ENCODE measurements at places on chromosomes 1 and 21.

DNA sequence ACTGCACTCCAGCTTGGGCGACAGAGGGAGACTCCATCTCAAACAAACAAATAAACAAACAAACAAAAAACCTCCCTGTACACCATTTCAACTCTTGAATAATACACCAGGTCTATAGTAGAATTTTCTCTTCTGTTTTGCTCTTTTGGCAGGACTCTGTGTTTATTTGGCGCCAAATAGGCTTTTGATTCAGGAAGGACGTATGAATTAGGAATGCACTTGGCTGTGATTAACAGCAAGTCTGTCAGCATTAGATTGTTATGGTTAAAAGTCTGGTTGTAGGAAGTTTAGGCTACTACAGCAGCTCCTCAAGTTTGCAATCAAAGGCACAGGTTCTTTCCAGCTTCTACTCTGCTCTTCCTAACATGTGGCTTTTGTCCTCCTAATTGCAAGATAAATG is 113.8 kb upstream of the KCNK1 start:
- no peak for DNase-seq

DNA sequence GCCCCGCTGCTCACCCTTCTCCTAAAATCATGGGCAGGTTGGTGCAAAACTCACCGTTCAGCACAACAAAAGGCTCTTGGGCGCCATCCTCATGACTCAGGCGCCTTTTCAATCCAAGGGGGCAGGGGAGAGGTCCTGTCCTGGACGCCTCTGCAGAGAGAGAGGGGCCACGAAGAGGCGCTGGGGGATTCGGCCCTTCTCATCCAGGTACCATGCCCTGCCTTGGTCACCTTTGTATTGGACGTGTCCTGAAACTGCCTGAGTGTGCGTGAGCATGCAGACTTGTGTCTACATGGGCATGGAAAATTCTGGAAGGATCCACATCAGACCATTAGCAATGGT is 53.5 kb downstream of the SLC37A1 start:
- DNase-seq, result no peak

- no peak for DNase-seq
These were observed 32.1 kb downstream of the TGFB2 start for GRCh38 chr1:218377143-218377660.

DNA sequence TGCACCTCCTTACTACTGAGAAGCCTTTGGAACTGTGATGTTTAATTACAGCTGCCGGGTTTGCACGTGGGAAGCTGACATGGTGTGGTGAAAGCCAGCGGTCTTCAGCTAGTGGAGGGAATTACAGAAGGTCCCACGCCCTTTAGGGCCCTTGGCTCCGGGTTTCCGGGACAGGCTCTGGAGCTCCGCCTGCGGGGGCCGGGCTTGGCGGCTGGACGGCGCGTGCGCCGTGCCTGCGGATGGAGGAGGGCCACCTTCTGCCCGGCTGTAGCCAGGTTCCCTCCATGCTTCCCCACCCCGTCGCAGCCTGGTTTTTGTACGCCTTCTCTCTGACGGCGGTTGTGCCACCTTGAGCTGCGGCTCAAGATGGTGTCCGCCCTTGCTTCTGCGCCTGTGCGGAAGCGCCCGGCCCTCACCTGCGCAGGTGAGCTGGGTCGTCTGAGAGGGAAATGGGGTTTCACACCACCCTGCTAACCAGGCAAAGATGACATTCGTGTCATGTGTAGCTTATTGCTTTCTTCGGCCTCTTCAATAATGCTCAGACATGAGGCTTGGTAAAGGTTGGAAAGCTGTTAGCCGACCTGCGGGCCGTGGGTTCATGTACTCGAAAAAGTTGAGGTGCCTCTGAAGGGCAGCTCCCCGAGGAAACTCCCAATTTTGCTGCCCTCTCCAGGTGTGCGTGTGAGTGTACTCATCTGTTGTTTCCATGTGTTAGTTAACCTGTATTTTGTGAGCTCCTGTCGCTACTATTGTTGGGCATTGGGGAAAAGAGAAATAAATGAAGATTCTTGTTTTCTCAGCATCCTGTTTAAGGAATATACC is 36.6 kb upstream of the OPRD1 start:
- peak; percentile 55 for DNase-seq

DNA sequence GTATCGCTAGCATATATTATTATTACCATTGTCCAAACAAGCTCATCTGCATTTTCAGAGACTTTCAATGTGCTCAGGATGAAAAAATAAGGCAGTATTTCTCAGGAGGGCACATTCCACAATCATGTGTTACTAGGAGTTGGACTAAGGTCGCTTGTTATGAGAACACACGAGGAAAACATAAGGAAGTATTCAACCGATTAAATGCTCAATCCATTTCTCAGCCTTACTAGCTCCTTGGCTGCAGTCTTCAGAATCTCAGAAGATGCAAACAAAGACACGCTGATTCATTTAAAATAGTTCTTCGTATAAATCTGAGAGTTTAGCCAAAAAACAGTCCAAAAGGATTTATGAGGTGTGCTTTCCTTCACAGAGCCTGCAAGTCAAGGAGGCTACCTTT is 82.0 kb upstream of the JAK1 start:
- DNase-seq, result no peak

DNA sequence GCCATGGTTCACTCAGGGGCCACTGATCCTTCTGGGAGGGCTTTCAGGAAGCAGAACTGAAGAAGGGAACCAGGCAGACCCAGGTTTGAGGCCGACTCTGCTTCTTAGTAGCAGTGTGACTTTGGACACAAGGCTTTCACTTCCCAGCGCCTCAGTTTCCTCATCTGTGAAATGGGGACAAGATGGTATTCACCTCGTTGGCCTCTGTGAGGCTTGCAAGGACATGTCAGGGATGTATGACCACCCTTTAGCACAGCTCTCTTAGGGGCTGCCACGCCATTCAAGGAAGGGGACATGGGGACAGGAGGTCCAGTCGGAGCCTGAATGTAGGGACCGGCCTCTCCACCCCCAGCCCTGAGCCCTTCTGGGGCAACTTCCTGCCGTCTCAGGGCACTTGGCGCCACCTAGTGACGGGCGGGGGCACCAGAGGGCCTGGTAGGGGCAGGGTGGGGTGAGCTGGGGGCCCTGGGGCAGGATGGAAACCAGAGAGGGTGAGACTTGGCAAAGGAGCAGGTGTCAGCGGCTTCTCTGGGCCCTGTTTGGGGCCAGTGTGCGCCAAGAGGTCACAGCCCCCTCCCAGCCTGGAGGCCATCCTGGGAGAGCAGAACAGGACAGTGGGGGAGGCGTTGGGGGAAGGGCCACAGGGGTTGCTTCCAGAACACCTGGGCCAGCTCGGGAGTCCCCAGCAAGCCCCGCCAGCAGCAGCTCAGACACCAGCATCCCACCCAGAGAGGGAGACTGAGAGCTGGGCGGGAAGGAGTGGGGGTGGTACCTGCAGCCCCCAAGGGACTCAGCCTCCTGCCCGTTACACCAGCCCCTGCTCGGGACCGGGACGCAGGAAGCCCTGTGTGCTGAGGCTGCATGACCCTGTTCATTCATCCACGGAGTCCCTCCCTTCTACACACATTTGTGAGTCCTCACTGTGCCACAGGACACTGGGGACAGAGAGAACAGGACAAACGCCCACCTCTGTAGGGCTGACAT is 102.5 kb upstream of the TARDBP start:
- no peak for DNase-seq

- DNase-seq, result no peak
These were observed 27.0 kb upstream of the IGSF3 start for GRCh38 chr1:116694524-116694923.

DNA sequence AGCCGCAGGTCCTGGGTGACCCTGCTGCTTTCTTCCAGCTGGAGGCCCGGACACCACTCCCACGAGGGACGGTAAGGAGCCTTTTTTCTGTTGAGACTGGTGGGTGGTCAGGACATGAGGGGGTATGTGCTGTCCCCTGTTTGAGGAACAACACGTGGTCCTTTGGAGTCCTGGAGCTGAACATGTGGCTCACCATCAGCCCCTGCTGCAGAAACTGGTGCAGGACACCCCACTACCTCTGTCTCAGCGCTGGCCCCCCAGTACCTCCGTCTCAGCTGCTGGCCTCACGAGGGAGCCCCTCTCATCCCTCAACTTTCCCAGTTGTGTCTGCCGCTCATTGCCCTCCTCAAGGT is 34.7 kb downstream of the SLC19A1 start:
- DNase-seq, result no peak

GRCh38 chr1:76290271-76290670 is 215.7 kb downstream of the ST6GALNAC3 start:
- no peak for DNase-seq

DNA sequence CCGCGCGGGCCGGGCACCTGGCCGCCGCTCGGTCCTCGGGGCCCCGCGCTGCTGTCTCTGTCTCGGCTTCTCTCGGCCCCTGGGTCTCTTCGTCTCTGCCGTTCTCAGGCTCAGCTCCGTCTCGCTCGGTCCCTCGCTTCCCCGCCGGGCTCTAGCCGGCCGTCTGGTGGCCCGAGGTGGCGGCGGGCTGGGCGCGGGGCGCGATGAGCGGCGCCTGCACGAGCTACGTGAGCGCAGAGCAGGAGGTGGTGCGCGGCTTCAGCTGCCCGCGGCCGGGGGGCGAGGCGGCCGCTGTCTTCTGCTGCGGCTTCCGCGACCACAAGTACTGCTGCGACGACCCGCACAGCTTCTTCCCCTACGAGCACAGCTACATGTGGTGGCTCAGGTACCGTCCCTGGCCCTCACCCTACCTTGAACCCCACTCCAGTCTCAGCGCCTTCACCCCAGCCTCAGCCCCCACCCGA is 355 bp downstream of the SHISAL2A start:
- peak; percentile 27 for DNase-seq

- DNase-seq, result peak; percentile 70
These were observed 10.8 kb upstream of the SHISA4 start for GRCh38 chr1:201877877-201878401.

DNA sequence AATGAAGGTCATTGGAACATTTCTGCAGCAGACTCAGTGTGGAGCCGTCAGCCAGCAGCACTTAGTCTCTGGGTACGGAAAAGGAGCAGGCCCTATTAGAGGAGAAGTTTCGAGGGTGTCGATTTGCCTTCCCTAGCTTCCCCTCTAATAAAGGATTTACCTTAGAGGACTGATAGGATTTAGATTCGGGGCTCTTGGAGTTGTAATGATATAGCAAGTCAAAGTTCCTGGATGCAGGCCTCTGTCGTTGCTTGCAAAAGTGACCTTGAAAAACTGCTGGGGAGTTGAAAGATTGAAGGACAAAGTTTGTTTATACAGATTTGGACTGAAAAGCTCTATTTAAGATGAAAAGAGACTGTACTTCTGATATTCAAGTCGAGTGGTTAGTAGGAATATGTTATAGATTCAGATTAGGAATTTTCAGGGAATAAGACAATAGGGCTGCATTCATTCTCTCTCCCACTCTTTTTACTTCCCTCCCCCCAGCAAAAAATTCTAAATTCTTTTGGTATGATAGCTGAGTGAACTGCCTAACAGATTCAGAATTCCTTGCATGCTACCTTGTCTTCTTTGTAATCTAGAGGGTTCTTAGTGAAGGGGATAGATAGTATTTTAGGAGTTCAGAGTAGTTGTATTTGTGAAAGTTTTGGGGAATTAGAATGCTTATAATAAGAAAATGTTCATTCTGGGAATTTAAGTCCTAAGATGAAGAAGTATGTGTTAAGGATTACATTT is 19.2 kb downstream of the NFYC start:
- DNase-seq, result no peak

- no peak for DNase-seq
These were observed 48.4 kb downstream of the CCN1 start for GRCh38 chr1:85628791-85629531.

DNA sequence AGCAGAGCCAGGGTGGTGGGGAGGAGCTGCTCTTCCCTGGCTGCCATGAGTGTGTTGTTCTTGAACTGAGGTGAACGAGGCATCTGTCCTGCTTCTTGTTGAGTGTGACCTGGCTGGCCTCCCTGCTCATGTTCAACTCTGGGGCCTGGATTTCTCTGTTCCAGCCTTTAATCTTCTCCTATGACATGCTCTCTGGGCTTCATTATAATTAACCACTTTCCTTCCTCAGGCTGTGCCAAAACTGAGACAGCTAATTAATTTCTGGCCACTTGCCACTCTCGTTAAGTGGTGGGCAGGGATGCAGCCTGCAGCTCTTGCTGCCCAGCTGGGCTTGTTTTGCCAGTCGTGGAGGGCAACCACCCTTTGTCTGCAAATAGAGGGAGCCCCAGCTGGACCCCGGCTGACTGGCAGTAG is 23.3 kb downstream of the OPRD1 start:
- no peak for DNase-seq

GRCh38 chr1:15934211-15935055 is 41.5 kb downstream of the ZBTB17 start:
- no peak for DNase-seq

DNA sequence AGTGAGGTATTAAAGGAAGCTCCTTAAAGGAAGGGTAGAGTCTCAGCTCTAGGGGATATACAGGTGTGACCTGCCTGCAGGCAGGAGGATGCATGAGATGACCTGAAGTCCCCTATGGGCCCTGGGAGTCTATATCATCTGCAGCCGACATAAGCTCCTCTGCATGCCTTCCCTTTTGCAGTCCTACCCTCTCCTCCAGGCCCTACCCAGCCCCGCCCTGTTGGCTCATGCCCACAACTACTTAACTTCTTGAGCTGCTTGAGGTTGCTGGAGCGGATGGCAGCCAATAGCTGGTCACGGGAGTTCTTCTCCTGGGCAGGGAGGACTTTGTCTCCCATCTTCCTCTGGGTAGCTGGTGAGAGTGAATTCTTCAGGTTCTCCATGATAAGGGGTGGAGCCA is 10.3 kb downstream of the SHISA4 start:
- DNase-seq, result no peak

GRCh38 chr1:1536019-1536937 is 4.1 kb downstream of the TMEM240 start:
- DNase-seq, result no peak
